Esophagus squamous epithelium (tissue), 5 donors: ENCODE measurements at places on chromosomes 12 and 14.
A peak's percentile ranks its signal among the peaks of the same experiment; 100 is the strongest.

DNA sequence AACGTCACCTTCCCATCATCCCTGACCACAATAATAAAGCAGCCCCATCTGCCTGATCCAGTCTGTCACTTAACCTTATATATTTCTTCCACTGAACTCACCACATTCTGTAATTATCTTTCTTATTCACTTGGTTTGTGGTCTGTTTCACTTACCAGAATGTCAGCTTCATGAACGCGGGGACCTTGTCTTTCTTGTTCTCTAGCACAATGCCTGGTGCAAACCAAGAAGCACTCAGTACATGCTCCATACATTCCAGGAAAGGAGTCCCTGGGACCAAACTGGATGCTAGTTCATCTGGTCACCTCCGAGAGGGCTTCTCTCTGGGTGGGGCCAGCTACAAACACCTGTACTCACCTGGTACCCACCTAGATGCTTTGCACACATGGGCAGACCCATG lies 17.4 kb upstream of the ANKRD33 start:
- H3K4me3 ChIP-seq = no peak overlapping the region
- no peak for DNase-seq
- H3K27me3 ChIP-seq = peaks cover 89% of the 10 kb centered on the region
- H3K4me1 ChIP-seq = peaks cover 10% of the 10 kb centered on the region
- H3K36me3 ChIP-seq = no peaks in the 10 kb centered on the region

GRCh38 chr14:32564596-32564995 lies 235.5 kb downstream of the AKAP6 start:
- no peak overlapping the region for H3K4me3 ChIP-seq
- H3K36me3 ChIP-seq = no peaks in the 10 kb centered on the region
- DNase-seq = no peak
- peak overlapping the region; percentile 65 for H3K27ac ChIP-seq

GRCh38 chr12:47721431-47721973 lies 3.8 kb downstream of the ENDOU start:
- no peak overlapping the region for H3K27ac ChIP-seq
- H3K4me3 ChIP-seq = no peak overlapping the region

DNA sequence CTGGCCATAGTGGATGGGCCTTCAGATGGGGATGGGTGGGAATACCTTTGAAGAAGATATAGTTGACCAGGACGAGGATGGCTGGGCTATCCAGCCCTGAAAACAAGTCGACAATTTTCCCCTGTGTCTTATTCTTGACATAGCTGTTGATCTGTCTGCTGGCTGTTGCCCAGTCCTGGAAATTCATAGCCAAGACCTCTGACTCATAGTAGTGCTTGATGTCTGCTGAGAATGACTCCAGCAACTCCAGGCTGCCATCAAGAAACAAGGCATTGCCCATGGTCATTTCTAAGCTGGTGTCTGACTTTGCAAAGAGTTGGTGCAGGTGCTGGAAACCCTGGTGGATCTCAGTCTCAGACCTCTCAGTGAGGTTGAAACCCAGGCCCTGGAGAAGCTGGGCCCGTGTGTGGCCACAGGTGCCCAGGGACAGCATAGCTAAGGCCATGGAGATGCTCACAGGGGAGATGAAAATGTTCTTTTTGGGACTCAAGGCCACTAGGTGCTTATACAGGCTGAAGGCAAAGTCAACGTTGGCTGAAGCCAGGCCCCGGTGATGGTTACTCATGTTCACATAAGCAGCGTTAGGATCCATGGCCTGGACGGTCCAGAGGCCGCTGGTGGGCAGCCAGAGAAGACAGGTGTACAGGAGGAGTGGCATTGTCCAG lies 9.0 kb downstream of the SERPINA6 start:
- DNase-seq = no peak
- peaks cover 2% of the 10 kb centered on the region for H3K4me1 ChIP-seq
- no peak overlapping the region for H3K27ac ChIP-seq
- no peaks in the 10 kb centered on the region for H3K36me3 ChIP-seq
- no peak overlapping the region for H3K4me3 ChIP-seq
- no peaks in the 10 kb centered on the region for H3K27me3 ChIP-seq

DNA sequence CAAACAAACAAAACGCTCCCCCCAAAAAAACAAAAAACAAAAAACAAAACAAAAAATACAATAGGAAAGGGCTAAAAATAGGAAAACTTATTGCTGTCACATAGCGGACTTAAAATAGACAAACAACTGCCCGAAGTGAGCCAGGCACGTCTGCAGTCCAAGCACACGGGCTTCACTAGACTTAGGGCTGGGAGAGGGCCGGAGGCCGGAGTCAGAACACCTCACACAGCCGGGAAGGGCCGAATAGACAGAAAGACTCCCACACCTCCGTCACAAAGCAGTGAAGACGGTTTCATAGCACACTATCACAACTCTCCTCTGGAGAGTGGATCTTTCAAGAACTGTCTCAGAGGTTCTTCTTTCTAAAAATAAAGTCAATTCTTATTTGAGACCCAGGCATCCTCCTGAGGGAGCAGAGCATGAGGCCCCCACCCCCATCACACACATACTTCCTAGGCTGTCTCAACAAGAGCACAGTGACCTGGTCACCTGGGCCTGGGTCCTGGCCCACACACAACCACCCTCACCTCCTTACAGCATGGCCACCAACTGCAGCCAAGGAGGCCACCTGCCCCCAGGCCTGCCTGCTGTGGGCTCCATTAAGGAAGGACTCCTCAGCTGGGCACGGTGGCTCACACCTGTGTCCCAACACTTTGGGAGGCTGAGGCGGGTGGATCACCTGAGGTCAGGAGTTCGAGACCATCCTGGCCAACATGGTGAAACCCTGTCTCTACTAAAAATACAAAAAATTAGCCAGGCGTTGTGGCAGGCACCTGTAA lies 6.7 kb downstream of the BAG5 start:
- peak overlapping the region; percentile 67 for H3K27ac ChIP-seq
- no peak overlapping the region for H3K4me3 ChIP-seq
- peaks cover 30% of the 10 kb centered on the region for H3K36me3 ChIP-seq

GRCh38 chr12:63149909-63150712 lies 890 bp downstream of the AVPR1A start:
- no peaks in the 10 kb centered on the region for H3K27me3 ChIP-seq
- H3K27ac ChIP-seq = peak overlapping the region; percentile 69
- H3K4me3 ChIP-seq = peak overlapping the region; percentile 45
- H3K4me1 ChIP-seq = peaks cover 6% of the 10 kb centered on the region

- no peak overlapping the region for H3K27ac ChIP-seq
- H3K36me3 ChIP-seq = no peaks in the 10 kb centered on the region
- no peak overlapping the region for H3K4me3 ChIP-seq
- no peaks in the 10 kb centered on the region for H3K27me3 ChIP-seq
These were observed 74.4 kb downstream of the PAPLN start for GRCh38 chr14:73311708-73312030.

DNA sequence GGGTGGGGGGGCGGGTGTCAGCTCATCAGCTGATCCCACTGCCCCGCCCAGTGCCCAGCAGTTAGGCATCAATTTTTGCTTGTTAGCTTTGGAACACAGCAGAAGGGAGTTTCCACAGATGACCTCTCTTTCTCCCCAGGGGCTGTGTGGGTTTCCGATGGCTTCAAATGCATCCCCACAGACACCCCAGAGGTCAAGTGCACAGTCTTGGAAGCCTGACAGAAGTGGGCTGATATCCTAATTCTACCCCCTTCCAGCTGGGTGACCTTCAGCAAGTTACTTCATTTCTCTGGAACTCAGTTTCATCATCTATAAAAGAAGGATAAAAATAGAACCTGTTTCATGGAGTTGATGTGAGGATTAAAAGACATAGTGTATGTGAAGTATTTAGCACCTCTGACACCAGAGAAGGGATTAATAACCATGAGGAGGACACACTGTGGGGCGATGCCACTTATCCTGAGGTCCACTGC lies 22.0 kb downstream of the TTC9 start:
- H3K36me3 ChIP-seq = no peaks in the 10 kb centered on the region
- no peak overlapping the region for H3K4me3 ChIP-seq
- no peaks in the 10 kb centered on the region for H3K27me3 ChIP-seq
